Stimulated activated naive CD8-positive, alpha-beta T cell treated with anti-CD3 and anti-CD28 coated beads, Interleukin-15, amount 100 ng/mL, for 72 hours (primary cell): ENCODE measurements at places on chromosomes 3 and 15.

- no peak for DNase-seq
Measured at GRCh38 chr3:22960105-22960984, 242.8 kb upstream of the UBE2E2 start.

GRCh38 chr3:33918126-33918756 is 119.8 kb downstream of the PDCD6IP start:
- DNase-seq: no peak

DNA sequence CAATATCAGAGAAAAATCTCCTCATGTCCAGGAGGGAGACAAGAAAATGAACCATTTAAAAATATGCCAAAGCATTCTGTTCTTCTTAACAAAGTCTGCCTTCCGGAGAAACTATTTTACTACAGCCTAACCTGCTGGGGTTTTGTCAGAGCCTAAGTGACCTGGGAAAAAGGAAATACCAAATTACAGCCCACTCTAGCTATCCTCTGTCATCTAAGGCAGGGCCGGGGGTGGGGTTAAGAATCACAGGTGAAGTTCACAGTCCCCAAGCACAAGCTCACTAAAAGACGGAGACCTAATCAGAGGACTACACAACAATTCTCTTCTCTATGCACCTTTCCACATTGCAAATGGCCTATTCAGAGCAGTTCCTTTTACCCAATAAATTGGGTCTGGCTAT is 116.6 kb downstream of the TRIM42 start:
- DNase-seq: no peak

- no peak for DNase-seq
Measured at GRCh38 chr15:99124641-99125040, 19.8 kb downstream of the SYNM start.

DNA sequence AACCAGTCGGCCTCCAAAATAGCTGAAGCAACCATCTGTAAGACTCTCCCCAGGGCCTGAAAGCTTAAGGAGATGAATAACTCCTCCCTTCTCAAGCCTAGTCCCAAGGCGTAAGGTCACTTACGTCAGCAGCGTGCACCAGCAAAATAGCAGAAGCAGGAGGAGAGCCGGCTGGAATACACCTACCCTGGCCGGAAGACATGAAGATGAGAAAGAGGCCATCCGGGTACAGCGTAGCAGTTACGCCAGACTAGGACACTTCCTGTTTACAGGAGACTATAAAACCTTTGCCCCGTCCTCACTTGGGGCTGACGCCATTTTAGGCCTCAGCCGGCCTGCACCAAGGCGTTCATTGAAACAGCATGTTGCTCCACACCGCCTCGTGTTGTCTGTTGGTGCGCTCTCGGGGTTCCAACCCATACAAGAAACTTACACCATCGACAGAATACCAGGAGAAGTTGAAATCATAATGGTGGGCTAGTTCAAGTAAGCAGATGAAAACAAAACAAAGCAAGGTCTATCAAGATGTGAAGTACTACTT is 2.5 kb downstream of the CFAP92 start:
- no peak for DNase-seq

GRCh38 chr3:101611023-101611422 is 37.0 kb downstream of the PCNP start:
- DNase-seq: no peak

- DNase-seq: no peak
Measured at GRCh38 chr3:187568171-187568570, 102.0 kb downstream of the SST start.

GRCh38 chr3:135057996-135058395 is 262.9 kb downstream of the EPHB1 start:
- no peak for DNase-seq

GRCh38 chr15:80308002-80308401 is 56.0 kb upstream of the CTXND1 start:
- no peak for DNase-seq

DNA sequence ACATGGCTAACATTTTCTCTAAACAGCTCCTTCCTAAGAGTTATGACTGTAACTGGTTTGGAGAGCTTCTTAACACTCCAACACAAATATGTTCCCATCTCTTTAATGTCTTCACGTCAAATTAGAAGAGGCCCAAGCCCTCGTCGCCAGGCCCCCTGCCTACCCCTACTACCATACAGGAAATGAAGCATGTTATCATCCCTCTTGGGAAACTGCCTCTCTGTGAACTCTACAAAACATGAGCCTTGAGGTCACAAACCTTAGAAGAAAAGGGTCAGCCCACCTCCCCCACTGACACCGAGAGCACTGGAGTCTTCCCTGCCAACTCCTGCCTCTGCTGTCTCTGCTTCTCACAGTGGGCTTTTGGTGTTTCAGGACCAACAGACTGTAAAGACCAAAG is 243.1 kb upstream of the STT3B start:
- DNase-seq: no peak

DNA sequence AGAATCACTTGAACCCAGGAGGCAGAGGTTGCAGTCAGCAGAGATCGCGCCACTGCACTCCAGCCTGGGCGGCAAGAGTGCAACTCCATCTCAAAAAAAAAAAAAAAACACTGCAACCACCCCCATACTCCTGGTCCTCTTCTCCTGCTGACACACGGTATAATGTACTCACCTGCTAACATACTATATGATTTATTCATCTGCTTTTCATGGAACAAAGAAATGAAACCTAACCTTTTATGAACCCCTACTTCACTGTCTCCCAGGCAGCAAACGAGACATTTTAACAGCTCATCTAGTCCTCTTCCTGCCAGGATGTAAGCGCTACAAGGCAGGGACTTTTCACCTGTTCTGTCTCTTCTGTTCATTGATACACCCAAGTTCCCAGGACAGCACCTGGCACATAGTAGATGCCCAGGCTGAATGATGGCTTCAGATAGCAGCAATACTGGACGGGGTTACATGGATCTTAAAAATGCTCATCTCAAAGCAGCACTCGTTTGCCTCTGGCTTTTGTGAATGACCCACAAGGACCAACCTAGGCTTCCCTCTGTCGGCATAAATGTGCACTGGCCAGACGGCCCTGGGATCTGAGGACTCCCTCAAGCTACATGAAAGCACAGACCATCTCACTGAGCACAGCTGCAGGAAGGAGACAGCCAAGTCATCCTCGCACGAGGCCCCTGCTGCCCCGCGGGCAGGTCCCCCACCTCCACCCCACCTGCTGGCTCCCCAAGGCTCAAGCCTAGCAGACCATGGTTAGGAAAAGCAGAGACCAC is 20.3 kb downstream of the XXYLT1 start:
- no peak for DNase-seq

- DNase-seq: no peak
Measured at GRCh38 chr3:169328471-169328870, 335.0 kb downstream of the MECOM start.

GRCh38 chr3:46280105-46280797 is 38.0 kb downstream of the CCR3 start:
- peak; percentile 73 for DNase-seq

DNA sequence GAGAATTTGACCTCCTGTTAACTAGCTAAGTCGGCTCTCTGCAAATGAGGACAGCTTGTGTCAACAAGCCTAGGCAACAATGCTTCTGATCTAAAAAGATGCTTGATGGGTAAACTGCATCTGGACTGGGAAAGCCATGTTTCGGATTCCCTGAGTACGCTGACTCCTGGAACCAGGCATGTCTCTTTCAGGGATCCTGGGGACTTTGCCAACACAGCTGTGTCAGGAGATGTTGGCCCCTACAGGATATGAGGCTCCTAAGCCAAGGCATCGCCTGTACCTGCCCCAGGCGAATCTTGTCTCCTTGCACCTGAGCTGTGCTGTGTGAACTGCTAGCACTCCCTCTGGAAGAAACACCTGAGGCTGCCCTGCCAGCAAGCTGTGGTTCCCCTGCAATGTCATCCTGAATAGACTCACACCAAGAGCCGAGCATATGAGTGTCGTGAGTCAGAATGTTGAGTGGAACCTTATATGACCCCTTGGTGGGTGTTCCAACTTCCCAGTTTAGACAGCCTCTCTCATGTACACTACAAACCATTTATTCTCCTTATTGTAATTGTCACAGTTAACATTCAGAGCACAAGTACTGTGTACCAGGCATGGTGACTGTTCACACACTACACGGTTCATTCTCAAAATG is 17.0 kb downstream of the EOGT start:
- DNase-seq: no peak

- no peak for DNase-seq
Measured at GRCh38 chr15:75327005-75327404, 8.9 kb upstream of the COMMD4 start.

GRCh38 chr3:158711886-158712285 is 20.4 kb downstream of the RARRES1 start:
- DNase-seq: no peak
